ENCODE measurements at places on chromosomes 6 and 20.
A peak's percentile ranks its signal among the peaks of the same experiment; 100 is the strongest.

DNA sequence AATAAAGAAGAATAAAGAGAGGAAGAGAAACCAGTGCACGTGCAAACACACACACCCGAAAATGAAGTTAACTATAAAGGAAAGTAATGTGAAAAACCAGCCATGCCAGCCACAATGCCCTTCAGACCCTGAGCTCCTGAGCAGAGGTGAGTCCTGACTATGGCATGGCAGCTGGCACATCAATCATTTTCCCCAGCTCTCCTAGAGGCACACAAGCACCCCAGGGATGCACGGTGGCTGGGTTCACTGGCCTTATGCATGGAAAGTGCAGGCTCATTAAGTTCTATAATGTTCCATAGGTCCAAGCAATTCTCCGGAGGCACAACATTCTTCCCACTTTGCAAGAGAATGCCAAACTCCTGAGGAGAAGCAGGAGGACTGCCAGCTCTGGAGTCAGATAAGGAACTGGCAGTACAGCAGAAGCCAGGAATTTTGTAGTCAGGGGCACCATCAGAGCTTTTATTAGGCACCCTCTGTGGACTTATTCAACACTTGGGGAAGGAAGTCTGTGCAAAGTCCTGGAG, 175.0 kb upstream of the PRDM1 start:
- no peak for DNase-seq

GRCh38 chr6:69758214-69758613, 38.6 kb downstream of the LMBRD1 start:
- no peak for DNase-seq

DNA sequence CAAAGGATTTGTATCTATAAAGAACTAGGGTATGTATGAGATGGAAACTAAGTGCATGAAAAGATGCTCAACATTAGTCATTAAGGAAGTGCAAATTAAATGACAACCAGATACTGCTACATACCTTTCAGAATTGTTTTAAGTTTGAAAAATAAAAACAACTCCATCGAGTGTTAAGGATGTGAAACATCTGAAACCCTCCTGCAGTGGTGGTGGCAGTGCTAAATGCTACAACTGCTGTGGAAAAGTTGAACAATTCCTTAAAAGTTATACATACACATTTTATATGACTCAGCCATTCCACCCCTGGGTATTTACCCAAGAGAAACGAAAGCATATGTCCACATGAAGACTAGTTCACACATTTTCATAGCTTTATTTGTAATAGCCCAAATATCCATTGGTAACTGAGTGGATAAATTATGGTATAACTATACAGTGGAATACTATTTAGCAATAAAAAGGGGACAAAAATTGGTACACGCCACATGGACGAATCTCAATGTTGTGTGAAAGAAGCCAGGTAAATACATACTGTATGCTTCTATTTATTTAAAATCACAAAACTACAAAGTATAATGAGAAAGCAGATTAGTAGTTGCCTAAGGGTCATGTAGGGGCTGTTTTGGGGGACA, 10.6 kb downstream of the ARMH2 start:
- DNase-seq, result no peak

GRCh38 chr20:47818996-47819609, 33.8 kb upstream of the SULF2 start:
- no peak for DNase-seq

DNA sequence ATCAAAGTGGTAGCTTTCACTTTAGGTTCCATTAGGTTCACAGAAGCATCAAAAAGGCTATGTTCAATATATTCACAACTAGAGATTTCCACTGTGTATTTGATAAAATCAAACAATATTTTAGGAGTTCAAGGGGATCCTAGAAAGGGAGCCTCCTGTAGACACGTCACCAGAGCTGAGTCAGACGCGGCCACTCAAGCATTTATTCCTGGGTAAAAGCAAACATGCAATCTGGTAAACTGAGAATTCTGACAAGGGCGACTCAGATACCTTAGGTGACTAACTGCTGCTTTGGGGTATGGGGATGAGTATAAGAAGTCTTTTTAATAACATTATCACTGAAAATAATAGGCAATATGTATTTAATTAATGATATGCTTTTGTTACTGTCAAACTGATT, 118.7 kb upstream of the HMGN3 start:
- no peak for DNase-seq

- no peak for DNase-seq
Measured at GRCh38 chr6:168104636-168105035, 25.6 kb upstream of the FRMD1 start.

DNA sequence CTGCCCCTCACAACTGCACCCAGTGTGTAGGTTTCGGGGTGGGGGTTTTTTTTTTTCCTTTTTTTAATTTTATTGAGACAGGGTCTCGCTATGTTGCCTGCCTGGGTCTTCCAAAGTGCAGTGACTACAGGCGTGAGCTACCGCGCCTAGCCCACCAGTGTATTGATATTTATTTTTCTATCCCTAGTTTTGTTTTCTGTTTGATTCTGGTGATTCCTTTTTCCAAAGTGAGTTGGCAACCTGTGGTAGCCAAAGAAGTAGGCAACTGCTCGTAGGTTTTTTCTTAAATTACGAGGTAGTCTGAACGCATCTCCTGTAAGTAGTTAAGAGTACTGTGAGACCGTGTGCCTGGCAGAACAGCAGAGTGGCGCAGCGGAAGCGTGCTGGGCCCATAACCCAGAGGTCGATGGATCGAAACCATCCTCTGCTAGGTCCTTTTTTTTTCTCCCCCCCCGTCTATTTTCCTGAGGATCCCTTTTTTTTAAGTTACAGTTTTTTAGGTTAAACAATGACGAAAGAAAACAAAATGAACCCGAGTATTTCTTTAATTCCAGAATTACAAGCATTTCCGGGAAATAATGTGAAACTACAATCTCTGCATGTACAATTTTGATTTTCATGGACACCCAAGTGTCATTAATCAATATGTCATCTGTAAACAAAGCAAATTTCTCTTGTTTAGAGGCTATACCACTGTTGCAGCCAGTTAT, 78.7 kb upstream of the BTN3A2 start:
- peak; percentile 89 for DNase-seq

DNA sequence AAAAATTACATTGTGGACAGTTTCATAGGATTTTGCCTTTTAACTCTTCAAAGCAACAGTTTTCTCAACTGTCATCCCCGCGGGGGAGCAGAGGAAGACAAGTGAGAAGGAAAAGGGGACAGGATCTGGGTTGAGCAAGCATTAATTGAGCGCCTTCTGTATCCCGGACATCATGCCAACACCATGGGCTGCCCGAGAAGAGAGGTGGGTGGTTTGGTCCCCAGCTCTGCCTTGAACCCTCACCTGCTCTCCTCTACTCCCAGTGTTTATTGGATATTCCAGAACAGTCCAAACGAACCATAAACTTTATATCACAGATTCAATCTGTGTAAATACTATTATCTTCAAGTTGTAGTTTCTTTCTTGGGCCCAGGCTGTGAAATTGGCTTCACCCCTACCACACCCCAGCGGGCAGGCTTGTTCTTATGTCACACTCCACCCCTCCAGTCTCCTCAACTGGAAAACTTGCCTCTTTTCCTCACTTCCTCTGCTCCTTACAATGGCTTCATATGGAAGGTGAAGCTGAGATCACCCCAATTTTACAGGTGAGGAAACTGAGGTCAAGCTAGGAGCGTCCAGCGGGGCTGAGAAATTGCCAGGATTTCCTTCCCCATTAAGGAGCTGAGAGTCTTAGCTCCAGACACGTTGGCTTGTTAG, 6.0 kb downstream of the PCK1 start:
- DNase-seq, result no peak

GRCh38 chr6:160795721-160796120, 93.7 kb downstream of the PLG start:
- no peak for DNase-seq

DNA sequence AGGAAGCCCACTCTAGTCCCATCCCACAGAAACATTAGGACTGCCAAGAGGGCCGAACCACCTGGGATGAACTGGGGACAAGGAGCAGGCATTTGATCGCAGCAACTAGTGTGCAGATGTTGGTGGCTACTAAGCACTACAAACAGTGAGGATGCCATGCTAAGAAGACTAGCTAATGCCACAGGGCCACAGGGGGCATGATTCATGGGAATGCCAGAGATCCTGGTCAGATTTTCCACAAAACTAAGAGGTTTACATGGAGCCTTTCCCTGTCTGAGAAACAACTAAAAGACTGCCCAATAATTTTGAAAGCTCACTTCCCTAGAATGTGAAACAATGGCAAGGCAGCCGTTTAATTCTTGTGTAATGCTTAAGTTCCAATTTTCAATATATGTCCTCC, 375.9 kb upstream of the PTCHD4 start:
- DNase-seq, result no peak

- DNase-seq, result peak; percentile 25
Measured at GRCh38 chr6:13813621-13814175, 659 bp downstream of the MCUR1 start.

- no peak for DNase-seq
Measured at GRCh38 chr20:17761604-17762003, 61.8 kb downstream of the BANF2 start.

GRCh38 chr6:6193221-6193745, 127.2 kb downstream of the F13A1 start:
- DNase-seq, result no peak

DNA sequence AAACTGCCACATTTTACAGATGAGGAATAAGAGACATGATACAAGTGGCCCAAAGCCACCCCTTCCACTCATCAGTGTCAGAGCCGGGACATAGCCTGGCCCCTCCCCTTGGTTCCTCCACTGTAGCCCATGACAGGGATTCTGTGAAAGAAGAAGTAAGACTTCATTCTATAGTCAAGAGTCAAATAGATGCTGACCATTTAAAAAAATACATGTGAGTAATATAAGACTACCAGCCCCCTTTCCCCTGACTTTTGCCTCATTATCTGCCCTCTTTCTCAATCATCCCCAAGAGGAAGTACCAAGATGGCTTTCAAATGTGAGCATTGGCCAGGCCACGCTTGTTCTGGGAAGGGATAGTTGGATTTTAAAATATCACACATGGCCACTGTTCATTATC, 57.8 kb upstream of the TAB2 start:
- DNase-seq, result peak; percentile 19

- DNase-seq, result no peak
Measured at GRCh38 chr6:38080889-38081288, 261.4 kb downstream of the ZFAND3 start.

- DNase-seq, result no peak
Measured at GRCh38 chr6:88989215-88989614, 25.8 kb upstream of the RNGTT start.

GRCh38 chr20:57291003-57291402, 24.6 kb upstream of the BMP7 start:
- no peak for DNase-seq

DNA sequence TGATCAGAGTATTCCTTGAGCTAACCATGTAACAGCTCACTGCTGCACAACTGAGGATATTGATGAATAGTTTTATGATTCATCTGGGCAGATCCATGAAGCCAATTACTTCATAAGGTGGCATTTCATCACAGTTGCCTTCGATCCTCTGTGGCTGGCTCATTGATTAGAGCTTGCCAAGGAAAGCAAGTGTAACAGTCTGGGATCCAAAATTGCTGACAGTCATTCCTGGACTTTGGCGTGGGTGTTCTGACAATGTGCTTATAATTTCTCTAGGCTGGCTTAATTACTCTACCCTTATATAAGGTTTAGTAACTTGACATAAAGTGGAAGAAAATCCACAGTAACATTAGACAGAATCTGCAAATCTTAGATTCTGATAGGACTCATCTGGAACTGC, 551.3 kb upstream of the CDH4 start:
- DNase-seq, result no peak

- no peak for DNase-seq
Measured at GRCh38 chr6:75201901-75202672, 3.8 kb downstream of the COL12A1 start.

DNA sequence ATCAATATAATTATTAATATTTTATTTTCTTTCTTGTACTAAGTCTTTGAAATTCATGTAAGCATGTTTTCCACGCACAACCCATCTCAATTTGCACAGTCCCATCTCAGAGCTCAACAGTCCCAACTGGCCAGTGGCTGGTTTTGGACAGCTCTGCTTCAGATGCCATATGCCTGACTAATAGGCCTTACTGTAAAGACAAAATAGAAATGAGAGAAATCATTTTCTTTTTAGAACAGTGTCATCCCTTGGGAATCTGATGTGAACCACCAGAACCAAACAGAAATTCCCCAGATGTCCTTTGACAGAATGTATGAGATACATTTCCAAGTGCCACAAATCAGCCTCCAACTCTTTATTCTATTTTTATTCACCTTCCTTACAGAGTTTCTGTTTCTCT, 338.9 kb downstream of the ESR1 start:
- DNase-seq, result no peak

DNA sequence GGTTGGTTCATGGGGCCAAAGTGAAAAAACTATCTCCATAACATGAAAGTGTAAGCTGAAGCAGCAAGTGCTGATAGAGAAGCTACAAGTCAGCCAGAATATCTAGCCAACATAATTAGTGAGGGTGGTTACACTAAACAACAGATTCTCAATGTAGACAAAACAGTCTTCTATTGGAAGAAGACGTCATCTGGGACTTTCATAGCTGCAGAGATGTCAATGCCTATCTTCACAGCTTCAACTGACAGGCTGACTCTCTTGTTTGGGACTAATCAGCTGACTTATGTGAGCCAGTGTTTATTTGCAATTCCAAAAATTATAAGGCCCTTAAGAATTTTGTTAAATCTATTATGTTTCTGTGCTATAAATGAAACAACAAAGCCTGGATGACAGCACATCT, 63.2 kb downstream of the GMDS start:
- no peak for DNase-seq

DNA sequence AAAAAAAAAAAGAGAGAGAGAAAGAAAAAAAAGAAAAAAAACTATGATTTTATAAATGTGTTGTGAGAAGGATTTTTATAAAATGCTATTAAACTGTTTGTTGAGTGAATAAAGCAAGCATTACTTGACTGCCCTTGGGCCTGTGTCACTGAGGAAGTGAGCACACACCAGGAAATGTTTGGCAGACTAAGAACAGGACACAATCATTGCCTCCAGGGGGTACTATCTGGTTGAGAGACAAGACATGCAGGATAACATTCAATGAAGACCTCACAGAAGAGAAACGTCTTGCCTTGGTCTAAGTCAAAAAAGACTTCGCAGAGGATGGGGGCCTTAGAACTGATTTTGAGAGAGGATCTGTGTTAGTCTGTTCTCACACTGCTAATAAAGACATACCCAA, 40.6 kb downstream of the MTFR2 start:
- no peak for DNase-seq

- DNase-seq, result no peak
Measured at GRCh38 chr6:92559003-92559402, 860.4 kb downstream of the EPHA7 start.

- peak; percentile 19 for DNase-seq
Measured at GRCh38 chr20:34705397-34706301, 1.5 kb downstream of the TP53INP2 start.

- no peak for DNase-seq
Measured at GRCh38 chr20:17659801-17660200, 22.2 kb downstream of the RRBP1 start.

- DNase-seq, result no peak
Measured at GRCh38 chr6:112016320-112016719, 37.6 kb upstream of the CCN6 start.

GRCh38 chr20:34085544-34086040, 26.5 kb downstream of the EIF2S2 start:
- no peak for DNase-seq
